ENCODE measurements at places on chromosomes 2 and 18. TPM values are rescaled to one million over a fixed set of nuclear protein-coding genes. Genes with fewer than 3 reads are reported as not detected.

The ARHGAP25 gene
- 32.2 TPM for total RNA-seq

DNA sequence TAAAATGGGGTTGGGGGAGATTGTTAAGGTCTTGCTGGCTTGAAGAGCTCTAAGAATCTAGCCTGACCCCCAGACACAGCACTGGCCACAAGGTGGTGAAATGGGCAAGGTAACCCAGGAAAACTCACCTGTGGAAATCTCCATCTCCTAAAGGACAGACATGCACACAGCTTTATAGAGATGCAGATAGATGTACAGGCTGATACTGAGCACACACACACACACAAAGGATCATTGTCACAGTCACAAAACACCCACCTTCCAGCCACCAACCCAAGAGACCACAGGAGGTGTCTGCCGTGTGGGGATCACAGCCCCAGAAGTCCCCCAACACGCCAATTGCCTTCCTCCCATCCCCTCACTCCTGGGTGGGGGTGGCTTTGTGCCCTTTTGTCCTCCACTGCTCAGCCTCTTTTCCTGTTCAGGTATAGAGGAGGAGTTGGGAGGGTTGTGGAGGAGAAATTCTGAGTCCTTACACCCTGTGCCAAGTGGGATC lies 3.2 kb upstream of the CYP26B1 start:
- no peaks in the 10 kb centered on the region for H3K36me3 ChIP-seq
- no peaks in the 10 kb centered on the region for H3K4me1 ChIP-seq
- no peak overlapping the region for H3K4me3 ChIP-seq
- H3K27me3 ChIP-seq = peaks cover 70% of the 10 kb centered on the region
- no peak for DNase-seq
- H3K27ac ChIP-seq = no peak overlapping the region

GRCh38 chr2:112751451-112752197 lies 12.8 kb downstream of the CKAP2L start:
- no peaks in the 10 kb centered on the region for H3K27me3 ChIP-seq
- H3K27ac ChIP-seq = no peak overlapping the region
- no peak overlapping the region for H3K4me3 ChIP-seq
- no peak for DNase-seq
- H3K4me1 ChIP-seq = peaks cover 8% of the 10 kb centered on the region
- H3K36me3 ChIP-seq = peaks cover 36% of the 10 kb centered on the region

- H3K4me3 ChIP-seq = no peak overlapping the region
- no peak for DNase-seq
- H3K36me3 ChIP-seq = no peaks in the 10 kb centered on the region
- no peaks in the 10 kb centered on the region for H3K27me3 ChIP-seq
- H3K4me1 ChIP-seq = no peaks in the 10 kb centered on the region
Observed at GRCh38 chr2:125169764-125170146, 1144.7 kb downstream of the CNTNAP5 start.

DNA sequence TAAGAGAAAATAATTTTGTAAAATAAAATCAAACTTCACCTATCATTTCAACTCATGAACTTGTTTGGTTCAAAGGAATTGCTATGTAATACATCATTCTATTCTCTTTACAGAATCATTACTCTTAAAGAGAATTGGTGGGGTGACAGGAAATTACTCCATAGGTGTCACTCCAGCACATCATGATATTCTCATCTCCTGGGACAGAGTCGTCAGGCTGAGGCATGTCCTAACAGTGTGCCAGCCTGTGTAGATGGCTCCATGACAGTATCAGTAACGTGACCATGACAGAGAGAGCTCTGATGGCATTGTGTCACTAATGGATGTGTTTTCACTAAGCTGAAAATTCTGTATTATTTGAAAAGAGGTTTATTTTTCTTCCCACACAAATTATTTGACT lies 13.9 kb downstream of the SPATS2L start:
- H3K27ac ChIP-seq = no peak overlapping the region
- no peaks in the 10 kb centered on the region for H3K4me1 ChIP-seq

- H3K4me1 ChIP-seq = no peaks in the 10 kb centered on the region
- no peak overlapping the region for H3K27ac ChIP-seq
- no peak for DNase-seq
- H3K4me3 ChIP-seq = no peak overlapping the region
- no peaks in the 10 kb centered on the region for H3K36me3 ChIP-seq
Observed at GRCh38 chr2:239824866-239825704, 200.1 kb downstream of the NDUFA10 start.

DNA sequence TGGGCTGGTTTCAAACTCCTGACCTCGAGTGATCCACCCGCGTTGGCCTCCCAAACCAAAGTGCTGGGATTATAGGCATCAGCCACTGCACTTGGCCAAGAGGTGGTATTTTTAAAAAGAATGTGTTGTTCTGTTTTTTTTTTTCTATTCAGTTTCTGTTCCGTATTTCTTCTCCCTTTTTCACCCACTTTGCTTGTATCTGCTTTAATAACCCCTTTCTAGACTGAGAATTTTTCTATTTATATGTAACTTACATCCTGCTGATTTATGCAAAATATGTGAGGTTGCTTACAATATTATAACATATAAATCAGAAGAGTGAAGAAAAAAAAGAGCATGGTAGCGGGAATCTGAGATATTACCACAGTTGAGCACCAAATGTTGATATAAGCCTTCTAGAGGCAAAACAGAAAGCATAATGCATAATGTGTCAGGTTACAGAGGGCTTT lies 17.2 kb upstream of the LYPD6B start:
- no peak overlapping the region for H3K27ac ChIP-seq
- H3K4me3 ChIP-seq = no peak overlapping the region
- H3K27me3 ChIP-seq = no peaks in the 10 kb centered on the region
- DNase-seq = no peak
- H3K36me3 ChIP-seq = no peaks in the 10 kb centered on the region
- H3K4me1 ChIP-seq = peaks cover 2% of the 10 kb centered on the region

DNA sequence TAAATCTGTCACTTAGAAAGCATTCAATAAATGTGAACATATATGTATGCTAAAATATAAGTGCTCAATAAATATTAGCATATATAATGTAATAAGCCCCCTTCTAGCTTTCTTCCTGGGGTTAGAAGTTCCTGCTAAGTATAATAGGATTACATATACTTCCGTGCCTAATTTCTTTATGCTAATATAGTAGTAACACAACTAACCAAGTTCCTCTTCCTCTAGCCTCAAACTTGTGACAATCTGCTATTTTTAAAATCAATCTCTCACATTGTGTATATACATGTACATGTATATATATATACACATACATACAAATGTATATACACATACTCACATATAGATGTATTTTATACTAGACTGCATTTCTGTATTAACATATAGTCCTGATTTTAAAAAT lies 32.2 kb downstream of the TLK1 start:
- no peaks in the 10 kb centered on the region for H3K36me3 ChIP-seq
- H3K27ac ChIP-seq = no peak overlapping the region
- DNase-seq = no peak
- H3K27me3 ChIP-seq = no peaks in the 10 kb centered on the region

DNA sequence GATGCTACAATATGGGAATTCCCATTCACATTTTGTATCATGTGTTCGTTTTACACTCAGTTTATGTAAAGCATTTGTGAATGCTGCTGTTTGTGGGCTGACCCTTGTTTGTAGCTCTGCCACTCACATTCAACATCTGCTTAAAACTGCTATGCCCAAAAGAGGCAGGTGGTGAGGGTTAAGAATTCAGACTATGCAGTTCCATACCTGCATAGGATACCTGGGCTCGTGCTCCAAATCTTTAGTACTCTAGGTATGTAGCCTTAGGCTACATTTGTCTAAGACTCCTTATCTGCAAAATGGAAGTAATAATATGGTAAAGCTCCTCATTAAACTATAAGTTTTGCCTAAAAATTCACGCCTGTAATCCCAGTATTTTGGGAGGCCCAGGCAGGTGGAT lies 199.5 kb downstream of the GPD2 start:
- no peaks in the 10 kb centered on the region for H3K27me3 ChIP-seq
- no peak for DNase-seq
- no peak overlapping the region for H3K4me3 ChIP-seq
- H3K27ac ChIP-seq = no peak overlapping the region
- no peaks in the 10 kb centered on the region for H3K36me3 ChIP-seq
- no peaks in the 10 kb centered on the region for H3K4me1 ChIP-seq

- no peaks in the 10 kb centered on the region for H3K4me1 ChIP-seq
- DNase-seq = no peak
- no peaks in the 10 kb centered on the region for H3K27me3 ChIP-seq
- H3K36me3 ChIP-seq = no peaks in the 10 kb centered on the region
- no peak overlapping the region for H3K27ac ChIP-seq
Observed at GRCh38 chr2:3899536-3900155, 196.3 kb downstream of the DCDC2C start.

- no peak overlapping the region for H3K27ac ChIP-seq
- H3K4me1 ChIP-seq = no peaks in the 10 kb centered on the region
- H3K27me3 ChIP-seq = no peaks in the 10 kb centered on the region
Observed at GRCh38 chr2:122519821-122520611, 764.6 kb downstream of the TSN start.

- H3K27me3 ChIP-seq = no peaks in the 10 kb centered on the region
- peak overlapping the region; percentile 81 for H3K27ac ChIP-seq
- no peaks in the 10 kb centered on the region for H3K36me3 ChIP-seq
- DNase-seq = no peak
- H3K4me1 ChIP-seq = peaks cover 48% of the 10 kb centered on the region
Observed at GRCh38 chr2:231680992-231681852, 27.1 kb upstream of the PTMA start.

The GNAL gene
- 1.7 TPM for total RNA-seq

DNA sequence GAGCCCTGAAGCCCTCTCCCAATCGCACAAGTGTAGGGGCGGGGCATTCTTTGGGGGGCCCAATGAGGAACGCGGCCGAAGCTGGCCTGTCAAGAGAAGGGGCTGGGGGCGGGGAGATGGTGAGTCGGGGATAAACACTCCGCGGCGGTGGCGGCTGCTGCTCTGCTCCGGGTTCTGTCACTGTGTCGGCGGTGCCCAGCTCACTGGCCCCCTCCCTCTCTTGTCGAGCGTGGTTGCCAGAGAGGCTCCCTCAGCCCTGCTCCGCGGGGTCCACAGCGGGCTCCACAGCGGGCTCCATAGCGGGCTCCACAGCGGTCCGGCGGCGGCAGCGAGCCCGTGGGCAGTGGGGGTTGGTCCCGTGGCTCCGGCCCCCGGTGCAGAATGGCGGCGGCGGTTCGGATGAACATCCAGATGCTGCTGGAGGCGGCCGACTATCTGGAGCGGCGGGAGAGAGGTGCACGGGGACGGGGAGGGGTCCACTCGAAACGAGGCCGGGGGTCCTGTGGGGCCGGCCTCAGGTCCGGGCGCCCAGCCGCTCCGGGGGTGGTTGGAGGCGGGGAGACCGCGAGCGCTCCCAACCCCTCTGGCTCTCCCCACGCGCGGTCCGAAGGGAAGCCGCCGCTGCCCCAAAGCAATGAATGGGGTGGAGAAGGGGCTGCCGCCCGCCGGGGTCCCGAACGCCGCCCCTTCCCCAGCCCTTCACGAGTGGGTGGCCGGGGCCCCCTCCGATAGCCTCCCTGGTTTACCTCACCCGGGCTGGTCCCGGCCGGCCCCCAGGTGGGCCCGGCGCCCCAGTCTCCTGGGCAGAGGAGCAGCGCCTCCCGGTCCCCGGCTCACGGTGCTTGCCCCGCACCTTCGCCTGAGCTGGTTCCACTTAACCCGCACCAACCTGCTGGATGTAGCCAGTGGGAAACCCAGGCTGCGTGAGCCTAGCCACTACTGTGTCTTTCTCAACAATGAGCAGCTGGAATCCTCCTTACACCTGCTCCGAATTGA lies at the start of gene MXD1:
MXD1 (plus strand) TSS at position 160 of the 996 bp plus-strand sequence; CDS start at position 382, 222 bp downstream.
- H3K4me3 ChIP-seq = peak within 1 kb of the TSS; percentile 97
- peak within 1 kb of the TSS; percentile 96 for H3K27ac ChIP-seq
- H3K4me1 ChIP-seq = peaks cover 9% of the 10 kb centered on the region
- no peak for DNase-seq

The ALKAL2 gene
- total RNA-seq = 1.7 TPM

- peaks cover 10% of the 10 kb centered on the region for H3K4me1 ChIP-seq
- DNase-seq = no peak
Observed at GRCh38 chr2:240252191-240252871, 111.9 kb upstream of the OTOS start.

- no peak for DNase-seq
- no peaks in the 10 kb centered on the region for H3K4me1 ChIP-seq
- H3K27me3 ChIP-seq = no peaks in the 10 kb centered on the region
- no peak overlapping the region for H3K4me3 ChIP-seq
- H3K27ac ChIP-seq = no peak overlapping the region
Observed at GRCh38 chr2:36140391-36140790, 215.2 kb upstream of the CRIM1 start.

DNA sequence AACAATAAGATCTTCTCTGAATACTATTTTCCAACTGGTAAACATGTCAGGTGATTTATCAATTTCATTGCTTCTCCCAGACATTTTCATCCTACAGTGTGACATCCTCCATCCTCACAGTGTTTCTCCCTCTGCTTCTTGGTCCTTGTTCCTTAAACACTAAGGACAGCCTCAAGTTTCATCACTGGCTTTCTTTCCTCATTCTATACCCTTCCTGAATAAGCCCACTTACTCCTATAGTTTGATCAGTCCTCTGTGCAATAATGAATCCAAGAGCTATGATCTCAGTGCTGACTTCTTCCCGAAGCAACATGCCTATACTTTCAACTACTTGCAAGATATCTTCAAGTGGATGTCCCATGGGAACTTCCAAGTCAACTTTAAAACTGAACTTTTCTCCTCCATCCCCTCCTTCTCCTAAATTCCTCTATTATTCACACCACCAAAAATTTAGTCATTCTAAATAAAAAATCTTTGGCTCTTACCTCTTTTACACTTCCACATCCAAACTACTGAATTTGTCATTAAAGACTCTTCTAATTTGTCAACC lies 87.6 kb downstream of the FAM228A start:
- DNase-seq = no peak
- H3K4me3 ChIP-seq = no peak overlapping the region
- H3K4me1 ChIP-seq = no peaks in the 10 kb centered on the region

GRCh38 chr2:204395539-204395938 lies 149.7 kb upstream of the PARD3B start:
- no peaks in the 10 kb centered on the region for H3K27me3 ChIP-seq
- DNase-seq = no peak
- H3K36me3 ChIP-seq = no peaks in the 10 kb centered on the region
- no peaks in the 10 kb centered on the region for H3K4me1 ChIP-seq
- H3K27ac ChIP-seq = no peak overlapping the region
- H3K4me3 ChIP-seq = no peak overlapping the region

DNA sequence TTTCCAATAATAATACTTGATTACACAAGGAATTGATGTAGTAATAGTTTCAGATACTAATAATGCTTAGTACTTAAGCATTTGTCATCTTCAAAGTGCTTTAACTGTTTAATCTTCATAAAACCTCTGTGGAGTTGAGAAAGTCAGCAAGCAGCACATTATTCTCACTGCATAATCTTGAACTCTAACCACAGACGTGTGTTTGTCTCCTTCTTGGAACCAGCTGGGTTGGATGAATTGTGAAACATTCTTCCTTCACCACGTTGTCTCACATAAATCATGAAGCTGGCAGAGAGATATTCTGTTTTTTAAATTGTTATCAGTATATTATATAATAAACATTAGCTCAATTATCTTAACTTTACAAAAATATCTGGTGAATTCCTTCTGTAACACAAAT lies 55.1 kb upstream of the LDAH start:
- no peak overlapping the region for H3K27ac ChIP-seq
- DNase-seq = no peak
- H3K36me3 ChIP-seq = no peaks in the 10 kb centered on the region
- H3K4me1 ChIP-seq = no peaks in the 10 kb centered on the region
- H3K4me3 ChIP-seq = no peak overlapping the region
- H3K27me3 ChIP-seq = no peaks in the 10 kb centered on the region

GRCh38 chr18:49459404-49460171 lies 857 bp downstream of the DYM start:
- H3K4me1 ChIP-seq = peaks cover 14% of the 10 kb centered on the region
- H3K4me3 ChIP-seq = peak overlapping the region; percentile 96
- H3K27ac ChIP-seq = peak overlapping the region; percentile 78
- H3K27me3 ChIP-seq = no peaks in the 10 kb centered on the region

The GAL3ST2 gene
- 0.09 TPM for total RNA-seq
